ENCODE measurements at places on chromosomes 1 and 21. TPM values are rescaled to one million over a fixed set of nuclear protein-coding genes. Genes with fewer than 3 reads are reported as not detected.

The HSD3B2 gene
- not detected for polyA plus RNA-seq

The TRNP1 gene
- 42.9 TPM for polyA plus RNA-seq

The OLIG2 gene
- polyA plus RNA-seq = not detected

The PLA2G2C gene
- polyA plus RNA-seq = not detected

The TRIM58 gene
- polyA plus RNA-seq = 2.2 TPM

The IRF6 gene
- polyA plus RNA-seq = 1.9 TPM

The MTMR11 gene
- polyA plus RNA-seq = 0.56 TPM

The CHD5 gene
- 0.11 TPM for polyA plus RNA-seq

The PTGFR gene
- not detected for polyA plus RNA-seq

The CCT3 gene
- polyA plus RNA-seq = 287 TPM

The FAM151A gene
- polyA plus RNA-seq = 0.18 TPM

The MRPL9 gene
- 107 TPM for polyA plus RNA-seq

The MRAP gene
- polyA plus RNA-seq = not detected

The RBP7 gene
- polyA plus RNA-seq = 2.3 TPM

The SLAMF9 gene
- not detected for polyA plus RNA-seq

The LRRN2 gene
- 5.2 TPM for polyA plus RNA-seq

The PLEKHA6 gene
- polyA plus RNA-seq = 41.6 TPM

The IFNLR1 gene
- polyA plus RNA-seq = 9.4 TPM

The BRDT gene
- not detected for polyA plus RNA-seq

The TRIM46 gene
- 2.9 TPM for polyA plus RNA-seq

The SLC9A1 gene
- polyA plus RNA-seq = 18.7 TPM

The ATP5PB gene
- 601 TPM for polyA plus RNA-seq

The UBL4B gene
- polyA plus RNA-seq = not detected

The TCEA3 gene
- 198 TPM for polyA plus RNA-seq

The OR2M3 gene
- not detected for polyA plus RNA-seq
